ENCODE measurements at places on chromosomes 2 and 18.

GRCh38 chr2:53096351-53096750, 671.3 kb upstream of the CHAC2 start:
- no peak for DNase-seq

GRCh38 chr2:42903821-42904575, 111.6 kb upstream of the HAAO start:
- no peak for DNase-seq

DNA sequence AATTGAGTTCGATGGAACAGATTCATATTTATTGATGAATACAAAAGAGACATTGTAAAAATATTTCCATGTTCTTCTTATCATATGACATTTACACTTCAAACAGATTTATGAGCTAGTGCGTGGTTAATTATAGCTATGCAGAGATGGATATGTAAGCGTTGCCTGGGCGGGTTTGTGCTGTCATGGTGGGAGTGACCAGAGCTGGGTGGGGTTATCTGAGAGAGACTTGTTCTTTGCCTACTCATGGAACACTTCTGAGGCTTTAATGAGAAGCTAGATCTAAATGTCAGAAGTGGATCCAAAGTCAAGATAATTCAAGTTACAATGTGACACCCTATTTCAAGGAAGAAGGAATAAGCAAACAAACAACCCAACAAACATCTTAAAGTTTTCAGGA, 162.3 kb upstream of the ZEB2 start:
- DNase-seq, result no peak

- no peak for DNase-seq
Observed at GRCh38 chr2:51971136-51971535, 939.2 kb upstream of the NRXN1 start.

GRCh38 chr18:46302528-46303485, 198.6 kb downstream of the HAUS1 start:
- DNase-seq, result no peak

DNA sequence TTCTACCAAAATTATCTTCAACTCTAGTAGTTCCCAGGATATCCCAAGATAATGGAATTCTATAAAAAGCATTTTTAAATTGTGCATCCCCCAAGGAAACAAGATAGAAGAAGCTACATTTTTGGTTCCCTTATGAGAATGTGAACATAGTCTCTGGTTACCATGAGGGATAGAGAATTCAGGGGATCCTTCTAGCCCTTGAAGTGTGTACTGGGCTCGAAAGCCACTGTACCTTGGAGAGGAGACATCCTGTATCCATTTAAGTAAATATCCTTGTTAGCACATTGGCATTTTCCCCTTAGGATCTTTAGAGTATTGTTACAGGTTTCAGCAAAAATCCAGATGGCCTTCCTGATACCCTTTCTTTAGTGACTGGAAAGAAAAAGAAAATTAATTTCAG, 228.5 kb downstream of the RTP5 start:
- DNase-seq, result no peak

- DNase-seq, result no peak
Observed at GRCh38 chr2:113922335-113922734, 32.4 kb downstream of the ACTR3 start.

DNA sequence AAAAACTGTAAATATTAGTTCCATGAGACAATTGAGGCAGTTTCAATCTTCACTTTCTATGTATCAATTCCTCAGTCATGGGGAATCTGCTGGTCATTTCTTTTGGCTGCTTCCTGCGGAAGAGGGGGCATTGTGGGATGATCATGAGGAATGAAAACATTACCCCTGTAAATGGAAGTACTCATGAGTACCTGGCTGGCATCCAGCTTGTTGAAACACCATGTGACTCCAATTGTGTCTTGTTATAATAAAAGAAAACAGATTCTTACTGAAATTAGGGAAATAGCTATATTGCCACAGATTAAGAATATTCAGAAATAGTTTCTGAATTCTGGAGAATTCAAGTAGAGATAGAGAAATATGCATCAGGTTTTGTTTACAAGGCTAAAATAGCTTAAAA, 41.6 kb upstream of the GPR39 start:
- DNase-seq, result no peak

DNA sequence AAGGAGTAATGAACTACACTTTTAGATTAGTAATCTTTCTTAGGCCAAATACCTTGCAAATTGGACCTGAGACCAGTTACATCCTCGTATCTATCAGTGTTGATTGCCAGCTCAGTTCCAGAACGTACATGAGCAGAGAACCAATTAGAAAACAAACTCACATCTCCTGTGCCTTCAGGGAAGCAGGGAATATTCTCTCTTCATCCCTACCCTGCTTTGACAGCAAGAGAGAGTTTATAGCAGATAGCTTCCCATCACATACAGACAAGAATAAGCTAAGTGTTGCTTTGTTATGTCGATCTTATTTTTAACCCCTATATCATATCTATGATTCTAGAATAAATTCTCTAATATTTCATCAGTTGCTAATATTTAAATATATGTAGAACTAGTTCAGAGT, 181.8 kb downstream of the DSC3 start:
- DNase-seq, result no peak

- DNase-seq, result no peak
Observed at GRCh38 chr2:127105656-127106456, 1.1 kb downstream of the BIN1 start.

DNA sequence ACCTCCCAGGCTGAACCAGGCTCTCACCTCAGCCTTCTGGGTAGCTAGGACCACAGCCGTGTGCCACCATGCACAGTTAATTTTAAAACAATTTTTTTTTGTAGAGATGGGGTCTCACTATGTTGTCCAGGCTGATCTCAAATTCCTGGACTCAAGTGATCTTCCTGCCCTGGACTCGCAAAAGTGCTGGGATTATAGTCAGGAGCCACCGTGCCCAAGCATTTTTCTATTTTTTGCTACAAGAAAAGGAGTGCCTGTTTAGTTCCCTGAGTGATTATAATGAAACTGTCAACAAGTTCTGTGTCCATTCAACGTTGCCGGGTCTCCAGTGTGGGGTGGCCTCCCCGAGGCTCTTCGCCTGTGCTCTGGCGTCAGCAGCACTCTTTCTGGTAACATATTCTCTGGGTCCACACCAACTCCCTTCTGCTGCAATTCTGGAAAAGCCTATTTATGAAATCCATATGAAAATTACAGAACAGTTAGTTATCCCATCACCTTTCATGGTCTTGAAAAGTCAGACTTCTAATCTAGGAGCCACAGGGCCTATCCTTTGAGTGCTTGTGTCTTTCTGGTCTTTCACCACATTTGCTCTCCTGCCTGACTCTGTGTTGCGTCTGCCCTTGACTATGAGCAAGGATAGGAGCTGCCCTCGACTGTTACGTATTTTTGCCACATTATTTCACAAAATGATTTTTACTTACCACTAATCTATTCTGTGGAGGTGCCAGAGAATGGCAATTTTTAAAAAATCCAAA, 172.7 kb downstream of the SOCS6 start:
- DNase-seq, result no peak

DNA sequence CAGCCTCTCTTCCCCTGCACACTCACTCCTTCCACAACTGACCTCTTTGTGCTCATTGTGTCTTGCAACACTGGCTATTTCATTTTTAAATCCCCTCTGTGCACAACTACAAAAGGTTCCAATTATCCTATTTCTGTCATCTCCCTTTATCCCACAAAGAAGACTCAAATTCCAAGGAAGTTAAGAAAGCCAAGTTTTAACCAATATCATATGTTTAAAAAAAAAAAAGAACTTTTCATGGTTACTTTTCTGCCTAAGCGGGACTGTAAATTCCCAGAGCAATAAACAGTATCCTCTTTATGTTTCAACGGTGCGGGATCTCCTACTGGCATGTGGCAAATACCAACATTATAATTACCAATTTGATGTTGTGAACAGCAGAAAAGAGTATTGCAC, 83.8 kb downstream of the DOCK10 start:
- DNase-seq, result no peak

- no peak for DNase-seq
Observed at GRCh38 chr2:205800773-205801172, 118.5 kb downstream of the NRP2 start.

GRCh38 chr2:204116159-204116792, 179.7 kb downstream of the ICOS start:
- no peak for DNase-seq

DNA sequence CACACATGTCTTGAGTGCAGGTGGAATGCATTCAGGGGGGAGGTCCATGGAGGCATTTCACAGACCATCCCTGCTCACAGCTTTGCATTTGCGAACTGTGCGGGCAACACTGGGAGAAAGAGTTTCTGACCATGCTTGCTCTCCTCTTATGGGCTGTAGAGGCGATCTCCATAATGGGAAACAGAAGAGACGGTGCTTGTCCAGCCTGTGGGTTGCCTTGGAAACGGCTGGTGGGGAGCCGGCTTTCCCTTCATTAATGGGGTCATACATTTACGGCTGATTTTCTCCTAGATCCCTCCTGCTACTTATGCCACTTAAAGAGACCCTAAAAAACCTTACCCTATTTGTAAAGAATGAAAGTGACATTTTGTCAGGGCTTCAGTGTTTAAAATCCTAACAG, 147.4 kb downstream of the SOX11 start:
- no peak for DNase-seq

DNA sequence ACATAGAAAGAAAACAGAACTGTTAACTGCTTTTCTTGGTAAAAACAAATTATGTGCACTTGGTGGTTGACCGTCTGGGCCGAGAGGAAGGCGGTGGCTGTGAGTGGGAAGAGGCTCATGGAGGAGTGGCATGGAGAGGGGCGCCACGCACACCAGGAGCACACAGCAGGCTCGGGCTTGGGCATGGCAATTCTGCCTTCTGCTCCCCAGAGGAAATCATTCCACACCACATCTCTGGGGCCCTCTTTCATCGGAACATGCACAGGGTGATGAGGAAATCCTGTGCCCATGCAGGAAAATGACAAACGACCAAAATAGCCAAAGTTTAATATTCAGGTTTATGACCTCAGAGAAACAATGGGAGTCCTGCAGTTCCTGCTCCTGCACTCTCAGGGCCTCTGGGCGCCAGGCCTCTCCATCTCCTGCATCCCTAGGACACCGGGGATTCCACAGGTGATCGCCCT, 26.4 kb downstream of the WDFY1 start:
- no peak for DNase-seq

- no peak for DNase-seq
Observed at GRCh38 chr2:210443527-210443926, 33.0 kb downstream of the LANCL1 start.

GRCh38 chr2:18926631-18927524, 337.5 kb upstream of the NT5C1B start:
- no peak for DNase-seq

GRCh38 chr2:234670806-234671205, 173.9 kb upstream of the ARL4C start:
- no peak for DNase-seq

GRCh38 chr2:58081000-58081399, 34.4 kb downstream of the VRK2 start:
- DNase-seq, result no peak

DNA sequence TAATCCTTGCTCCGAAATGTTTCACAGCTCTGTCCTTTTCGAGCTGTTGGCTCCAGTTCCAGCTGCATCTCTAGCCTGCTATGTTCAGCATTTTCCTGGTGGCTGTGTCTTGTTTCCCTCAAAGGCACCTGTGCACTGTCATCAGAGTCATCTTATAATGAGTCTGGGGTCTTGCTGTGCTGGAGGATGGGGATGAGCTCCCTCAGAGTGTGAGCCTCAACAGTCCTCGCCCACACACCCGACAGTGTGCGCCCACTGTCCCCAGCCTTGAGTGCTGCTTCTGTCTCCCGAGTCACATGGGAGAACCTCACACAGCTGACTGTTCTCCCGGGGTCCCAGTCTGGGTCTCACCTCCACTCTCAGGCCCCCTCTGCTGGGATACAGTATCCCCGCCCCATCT, 25.4 kb downstream of the SPP2 start:
- DNase-seq, result no peak

- no peak for DNase-seq
Observed at GRCh38 chr2:226378753-226379705, 420.6 kb downstream of the IRS1 start.

DNA sequence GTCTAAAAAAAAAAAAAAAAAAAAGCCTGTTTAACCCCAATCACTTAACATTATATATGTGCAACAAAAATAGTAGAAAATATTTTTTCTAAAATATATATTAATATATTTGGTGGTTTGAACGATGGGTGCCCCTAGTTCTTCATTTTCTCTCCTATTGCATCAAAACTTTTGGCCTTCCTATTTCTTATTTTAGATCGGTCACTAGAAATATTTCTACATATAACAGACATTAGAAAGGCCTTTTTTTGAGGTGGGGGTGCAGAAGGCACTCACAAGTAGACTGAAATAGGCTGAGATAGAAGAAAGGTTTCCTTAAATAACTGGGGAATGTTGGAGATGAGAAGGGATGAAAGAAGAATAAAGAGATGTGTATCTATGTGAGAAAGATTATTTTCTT, 49.3 kb upstream of the AP1S3 start:
- DNase-seq, result no peak

GRCh38 chr2:149167001-149167780, 128.7 kb downstream of the LYPD6B start:
- DNase-seq, result no peak

- DNase-seq, result no peak
Observed at GRCh38 chr2:232436381-232437194, 19.4 kb upstream of the ALPI start.

DNA sequence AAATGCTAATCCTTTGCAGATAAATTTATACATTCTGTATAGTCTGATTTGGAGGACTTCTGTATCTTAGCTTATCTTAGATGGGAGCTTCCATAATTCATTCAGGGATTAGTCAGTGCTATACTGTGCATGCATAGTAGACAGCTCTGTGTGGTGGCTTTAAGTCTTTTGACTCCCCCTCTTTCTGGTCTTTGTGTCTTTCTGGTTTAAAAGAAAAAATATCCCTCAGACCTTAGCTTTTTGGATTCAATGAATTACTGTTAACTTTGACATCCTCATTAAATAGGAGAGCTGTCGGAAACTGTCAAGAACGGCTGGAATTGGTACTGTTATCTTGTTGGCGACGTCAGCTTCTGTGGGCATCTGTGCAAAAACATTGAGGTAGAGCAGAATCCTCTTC, 130.4 kb downstream of the SPTBN1 start:
- no peak for DNase-seq

- DNase-seq, result no peak
Observed at GRCh38 chr2:21580391-21580790, 456.6 kb downstream of the TDRD15 start.

DNA sequence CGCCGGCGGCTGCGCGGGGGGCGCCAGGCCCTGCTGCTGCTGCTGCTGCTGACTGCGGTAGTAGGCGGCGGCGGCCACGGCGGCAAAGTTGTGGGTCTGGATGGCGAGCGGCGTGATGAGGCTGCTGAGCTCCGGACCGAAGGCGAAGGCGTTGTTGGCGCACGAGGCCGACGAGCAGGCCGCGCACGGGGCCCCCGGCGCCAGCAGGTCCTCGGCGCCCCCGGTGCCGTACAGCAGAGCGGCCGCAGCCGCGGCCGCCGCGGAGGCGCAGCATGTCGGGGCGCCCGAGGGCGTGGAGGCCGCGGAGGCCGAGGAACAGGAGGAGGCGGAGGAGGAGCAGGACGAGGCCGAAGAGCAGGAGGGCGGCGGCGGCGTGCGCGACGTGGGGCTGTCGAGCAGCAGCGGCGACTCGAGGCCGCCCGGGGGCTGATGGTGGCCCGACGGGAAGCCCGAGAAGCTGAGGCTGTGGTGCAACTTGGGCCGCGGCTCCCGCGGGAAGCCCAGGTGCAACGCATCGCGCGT, 1.8 kb downstream of the ZFP36L2 start:
- no peak for DNase-seq

All from memory B cell (primary cell).